ENCODE measurements at places on chromosomes 4 and X. TPM values are rescaled to one million over a fixed set of nuclear protein-coding genes. Genes with fewer than 3 reads are reported as not detected.

Gene NAP1L2
- 1.4 TPM for total RNA-seq

Gene FGF2
- total RNA-seq: 0.13 TPM

Gene RAB39B
- 12.0 TPM for total RNA-seq

Gene USP17L10
- not detected for total RNA-seq

Gene DRD5
- total RNA-seq: not detected

DNA sequence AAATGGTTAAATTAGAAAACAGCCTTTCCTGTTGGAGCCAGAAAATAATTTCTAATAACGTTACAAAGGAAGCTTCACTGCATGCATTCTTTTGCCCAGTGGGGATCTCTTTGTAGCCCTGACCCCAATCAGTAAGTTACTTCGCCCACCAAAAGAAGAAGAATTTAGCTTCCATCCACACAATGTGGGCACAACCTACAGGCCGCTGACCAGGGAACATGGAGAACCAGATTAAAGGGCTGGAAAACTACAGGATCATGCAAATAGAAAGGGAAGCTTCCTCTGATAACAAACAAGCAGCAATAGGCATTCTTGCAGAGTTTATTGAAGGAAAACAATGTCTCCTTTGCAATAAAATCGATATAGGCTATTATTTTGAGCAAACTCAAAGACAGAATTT lies 21.3 kb upstream of the TSPAN5 start:
- no peak for DNase-seq
- no peak overlapping the region for H3K27ac ChIP-seq
- H3K27me3 ChIP-seq: no peaks in the 10 kb centered on the region
- H3K4me3 ChIP-seq: no peak overlapping the region
- no peaks in the 10 kb centered on the region for H3K4me1 ChIP-seq

- no peaks in the 10 kb centered on the region for H3K36me3 ChIP-seq
- H3K27ac ChIP-seq: no peak overlapping the region
- no peaks in the 10 kb centered on the region for H3K4me1 ChIP-seq
- no peak for DNase-seq
- H3K27me3 ChIP-seq: no peaks in the 10 kb centered on the region
These were observed 2733.7 kb downstream of the PCDH7 start for GRCh38 chr4:33453916-33454315.

DNA sequence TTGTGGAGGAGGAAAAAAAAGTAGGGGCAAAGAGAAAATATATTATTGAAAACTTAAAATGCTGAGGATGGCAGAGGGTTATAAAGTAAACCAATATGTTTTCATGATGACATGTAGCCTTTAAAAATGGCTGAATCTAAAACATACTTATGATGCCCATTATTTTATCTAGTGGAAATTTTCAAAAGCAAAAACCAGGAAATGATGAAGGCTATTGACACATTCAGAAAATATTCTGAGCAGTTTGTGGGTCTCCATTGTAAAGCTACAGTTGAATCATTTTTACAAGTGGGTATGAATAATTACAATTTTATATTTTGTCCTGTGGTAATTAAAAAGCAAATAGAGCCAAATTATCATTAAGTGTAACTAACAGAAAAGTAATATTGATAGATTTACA lies 10.7 kb downstream of the PLS3 start:
- no peaks in the 10 kb centered on the region for H3K36me3 ChIP-seq
- no peak overlapping the region for H3K27ac ChIP-seq
- no peak overlapping the region for H3K4me3 ChIP-seq
- DNase-seq: no peak

DNA sequence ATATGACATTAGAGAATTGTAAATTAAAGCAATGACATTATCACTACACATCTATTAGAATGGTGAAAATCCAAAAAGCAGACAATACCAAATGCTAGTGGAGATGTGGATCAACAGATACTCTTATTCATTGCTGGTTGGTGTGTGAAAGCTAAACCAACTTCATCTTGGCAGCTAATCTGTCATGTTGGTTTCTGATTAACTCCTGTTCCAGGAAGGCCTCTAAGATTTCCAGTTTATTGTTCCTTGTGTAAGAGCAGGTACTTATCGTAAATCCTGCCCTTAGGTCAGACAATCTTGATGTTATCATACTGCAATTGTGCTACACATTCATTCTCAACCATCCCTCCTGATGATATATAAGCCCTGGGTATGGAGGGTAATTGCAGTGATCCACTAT lies 809.0 kb upstream of the DIAPH2 start:
- no peaks in the 10 kb centered on the region for H3K27me3 ChIP-seq
- DNase-seq: no peak
- H3K27ac ChIP-seq: no peak overlapping the region
- H3K36me3 ChIP-seq: no peaks in the 10 kb centered on the region
- H3K4me1 ChIP-seq: no peaks in the 10 kb centered on the region

- H3K27ac ChIP-seq: no peak overlapping the region
- H3K27me3 ChIP-seq: no peaks in the 10 kb centered on the region
- H3K4me1 ChIP-seq: no peaks in the 10 kb centered on the region
- DNase-seq: peak; percentile 20
- no peak overlapping the region for H3K4me3 ChIP-seq
- H3K36me3 ChIP-seq: peaks cover 54% of the 10 kb centered on the region
These were observed 70.5 kb downstream of the SEL1L3 start for GRCh38 chr4:25792200-25792791.

Measured in activated CD8-positive, alpha-beta T cell treated with anti-CD3 and anti-CD28 coated beads for 36 hours (primary cell).